Activated CD4-positive, alpha-beta T cell treated with anti-CD3 and anti-CD28 coated beads, Interleukin-2, amount 50 U/mL, for 24 hours (primary cell): ENCODE measurements at places on chromosomes 2 and 18.

DNA sequence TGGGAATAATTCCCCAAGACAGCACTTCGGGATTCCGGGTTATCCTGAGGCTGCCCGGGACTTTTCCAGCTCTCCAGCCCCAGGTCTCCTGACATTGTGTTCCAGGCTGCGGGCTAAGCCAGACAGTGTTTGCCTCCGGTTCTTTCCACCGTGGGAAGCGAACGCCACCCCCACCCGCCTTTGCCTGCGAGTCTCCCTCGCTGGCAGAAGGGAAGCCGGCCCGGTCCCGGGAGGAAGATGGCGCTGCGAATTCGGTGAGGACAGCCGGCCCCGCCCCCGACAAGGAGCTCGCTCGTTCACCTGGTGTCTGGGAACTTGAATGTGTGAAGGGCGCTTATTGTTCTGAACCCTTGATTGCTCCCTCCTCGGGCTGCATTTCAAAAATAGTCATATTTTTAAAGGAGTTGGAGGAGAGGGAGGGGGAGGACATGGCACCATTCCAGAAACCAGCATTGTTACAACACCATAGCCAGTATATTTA lies 2.9 kb downstream of the LRATD1 start:
- DNase-seq = no peak

DNA sequence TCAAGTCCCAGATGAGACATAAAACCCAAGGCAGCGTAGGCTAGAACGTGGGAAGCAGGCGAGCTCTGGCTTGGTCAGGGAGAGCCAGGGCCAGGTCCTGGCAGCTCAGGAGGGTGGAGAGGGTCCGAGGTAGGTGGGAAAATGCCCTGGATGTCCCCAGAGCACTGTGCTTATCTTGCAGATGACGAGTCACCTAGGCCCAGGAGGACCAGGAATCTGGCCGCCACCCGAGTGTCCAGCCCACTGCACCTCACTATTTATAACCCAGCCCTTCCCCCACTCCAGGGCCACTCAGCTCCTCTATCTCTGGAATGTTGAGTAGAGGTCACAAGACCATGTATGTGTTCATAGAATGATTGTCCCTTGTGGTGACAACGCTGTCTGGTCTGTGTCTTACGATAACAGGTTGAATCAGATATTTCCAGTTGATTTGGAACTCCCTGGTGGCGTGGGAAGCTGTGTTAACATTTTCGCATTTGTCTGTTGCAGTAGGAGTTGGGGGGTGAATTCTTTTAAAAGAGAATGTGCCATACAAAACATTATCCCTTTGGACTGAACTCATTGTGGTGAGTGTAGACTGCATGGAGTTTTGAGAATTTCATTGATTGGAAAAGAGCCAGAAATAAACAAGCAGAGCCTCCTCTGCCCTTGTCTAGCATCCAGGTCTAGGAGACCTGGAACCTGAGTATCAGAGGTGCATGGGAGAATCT lies 47.5 kb downstream of the EMILIN2 start:
- DNase-seq = no peak

- no peak for DNase-seq
These were observed 328.4 kb downstream of the DYSF start for GRCh38 chr2:71781695-71782228.

- DNase-seq = no peak
These were observed 100.2 kb downstream of the TNS1 start for GRCh38 chr2:217902379-217903141.

DNA sequence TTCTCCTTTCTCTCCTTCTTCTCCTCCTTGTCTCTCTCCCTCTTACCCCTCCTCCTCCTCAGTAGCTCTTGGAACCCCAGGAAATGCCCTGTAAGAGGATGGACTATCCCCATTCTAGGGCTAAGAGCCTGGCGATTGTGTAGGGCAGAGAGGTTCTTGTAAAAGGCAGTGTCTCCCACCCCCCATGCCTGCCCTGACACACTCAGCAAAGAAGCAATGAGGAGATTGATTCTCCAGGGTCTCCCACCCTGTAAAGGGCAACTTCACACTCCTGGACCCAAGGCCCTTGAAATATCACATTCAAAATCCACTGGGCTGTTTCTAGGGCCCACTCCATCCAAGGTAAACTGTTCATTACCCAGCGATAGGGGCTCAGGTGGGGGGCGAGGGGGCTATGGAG lies 144.1 kb downstream of the INSIG2 start:
- DNase-seq = no peak

DNA sequence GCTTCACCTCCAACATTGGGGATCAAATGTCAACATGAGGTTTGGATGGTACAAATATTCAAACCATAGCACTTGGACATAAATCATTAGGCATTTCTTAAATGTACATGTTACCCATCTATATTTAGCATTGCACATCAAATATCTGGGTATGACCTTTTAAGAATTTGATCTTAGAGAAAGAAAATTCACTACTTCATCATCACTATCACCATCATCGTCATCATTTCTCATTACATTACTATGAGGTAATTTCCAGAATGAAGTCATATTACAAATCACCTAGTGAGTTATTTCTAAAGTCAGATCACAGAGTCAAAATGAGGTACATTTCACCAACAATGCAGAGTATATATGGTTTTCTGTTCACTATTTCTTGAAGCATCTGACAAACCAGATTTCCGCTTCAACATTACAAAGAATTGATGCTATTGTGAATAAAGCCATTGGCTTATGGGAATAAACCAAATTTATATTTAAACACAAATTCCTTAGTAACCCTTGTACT lies 356.4 kb upstream of the GYPC start:
- DNase-seq = no peak

GRCh38 chr2:142724186-142724585 lies 153.3 kb upstream of the KYNU start:
- no peak for DNase-seq

DNA sequence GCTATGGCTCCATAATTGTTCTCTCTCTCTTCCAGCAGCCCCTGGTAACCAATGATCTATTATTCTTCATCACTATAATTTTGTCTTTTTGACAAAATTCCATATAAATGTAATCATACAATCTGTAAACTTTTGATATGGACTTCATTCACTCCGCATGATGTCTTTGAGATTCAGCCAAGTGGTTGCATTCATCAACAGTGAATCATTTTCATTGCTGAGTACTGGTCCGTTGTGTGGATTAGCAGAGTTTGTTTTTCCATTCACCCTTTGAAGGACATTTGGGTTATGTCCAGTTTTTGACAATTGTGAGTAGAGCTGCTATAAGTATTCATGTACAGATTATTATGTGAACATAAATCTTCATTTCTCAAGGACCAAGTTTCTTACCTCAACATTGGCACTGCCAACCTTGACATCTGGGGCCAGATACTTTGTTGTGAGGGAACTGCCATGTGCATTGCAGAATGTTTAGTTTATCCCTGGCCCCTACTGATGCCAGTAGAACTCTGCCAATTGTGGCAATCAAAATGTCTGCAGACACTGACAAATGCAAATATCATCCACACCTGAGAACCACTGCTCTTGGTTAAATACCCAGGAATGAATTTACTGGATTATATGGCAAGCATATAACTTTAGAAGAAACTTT lies 48.4 kb upstream of the BCL2L11 start:
- no peak for DNase-seq

GRCh38 chr2:99707592-99707991 lies 217.8 kb upstream of the REV1 start:
- DNase-seq = no peak

- no peak for DNase-seq
These were observed 52.6 kb downstream of the TACR1 start for GRCh38 chr2:75146606-75147332.

DNA sequence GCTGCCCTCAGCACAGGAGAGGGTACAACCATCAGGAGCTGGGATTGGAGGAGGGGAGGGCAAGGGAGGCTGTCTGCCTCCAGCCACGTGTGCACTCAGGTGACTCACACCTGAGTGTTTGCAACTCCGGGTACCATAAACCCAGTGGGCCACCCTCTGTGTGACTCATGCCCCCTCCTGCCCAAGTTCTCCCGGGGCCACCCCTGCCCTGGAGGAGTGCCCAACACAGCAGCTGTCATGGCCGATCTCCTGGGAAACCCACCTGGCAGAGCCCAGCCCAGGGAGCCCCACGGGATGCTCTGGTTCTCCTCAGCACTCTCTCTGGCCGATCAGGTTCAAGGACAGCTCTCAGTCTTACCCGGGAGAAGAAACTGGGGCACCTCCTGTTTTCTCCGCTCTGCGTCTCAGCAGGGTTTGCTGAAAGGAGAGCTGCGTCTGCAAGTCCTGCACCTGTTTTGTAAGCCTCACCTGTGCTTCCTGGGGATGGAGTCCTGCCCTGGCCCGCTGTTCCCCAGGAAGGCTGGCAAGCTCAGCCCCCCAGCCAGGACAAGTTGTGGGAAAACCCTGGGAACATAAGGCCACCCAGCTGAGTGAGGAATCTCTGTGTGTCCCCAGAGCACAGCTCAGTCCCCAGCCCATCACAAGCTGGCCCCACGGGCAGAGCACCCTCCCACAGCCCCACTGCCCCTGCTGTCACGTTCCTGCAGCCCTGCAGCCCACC lies 44.0 kb upstream of the UBE2F start:
- DNase-seq = no peak

- no peak for DNase-seq
These were observed 91.8 kb downstream of the CABLES1 start for GRCh38 chr18:23226930-23227725.

DNA sequence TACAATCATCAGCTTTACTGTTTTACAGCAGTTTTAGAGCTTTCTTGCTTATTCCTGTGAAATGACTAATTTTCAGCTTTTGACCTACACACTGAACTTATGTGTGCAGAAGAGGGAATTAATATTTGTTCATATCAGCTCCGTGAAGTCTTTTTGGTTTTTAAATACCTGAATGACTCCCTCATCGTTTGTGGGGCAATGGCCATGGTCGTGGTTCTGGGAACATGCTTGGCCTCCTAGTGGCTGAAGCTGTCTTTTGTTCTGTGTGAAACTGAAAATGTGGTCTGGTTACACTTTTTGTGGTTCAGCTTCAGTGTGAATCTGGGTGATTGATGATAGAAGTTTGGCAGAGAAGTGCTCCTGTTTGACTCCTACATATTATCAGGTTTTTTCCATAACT lies 408.1 kb downstream of the THSD7B start:
- no peak for DNase-seq

DNA sequence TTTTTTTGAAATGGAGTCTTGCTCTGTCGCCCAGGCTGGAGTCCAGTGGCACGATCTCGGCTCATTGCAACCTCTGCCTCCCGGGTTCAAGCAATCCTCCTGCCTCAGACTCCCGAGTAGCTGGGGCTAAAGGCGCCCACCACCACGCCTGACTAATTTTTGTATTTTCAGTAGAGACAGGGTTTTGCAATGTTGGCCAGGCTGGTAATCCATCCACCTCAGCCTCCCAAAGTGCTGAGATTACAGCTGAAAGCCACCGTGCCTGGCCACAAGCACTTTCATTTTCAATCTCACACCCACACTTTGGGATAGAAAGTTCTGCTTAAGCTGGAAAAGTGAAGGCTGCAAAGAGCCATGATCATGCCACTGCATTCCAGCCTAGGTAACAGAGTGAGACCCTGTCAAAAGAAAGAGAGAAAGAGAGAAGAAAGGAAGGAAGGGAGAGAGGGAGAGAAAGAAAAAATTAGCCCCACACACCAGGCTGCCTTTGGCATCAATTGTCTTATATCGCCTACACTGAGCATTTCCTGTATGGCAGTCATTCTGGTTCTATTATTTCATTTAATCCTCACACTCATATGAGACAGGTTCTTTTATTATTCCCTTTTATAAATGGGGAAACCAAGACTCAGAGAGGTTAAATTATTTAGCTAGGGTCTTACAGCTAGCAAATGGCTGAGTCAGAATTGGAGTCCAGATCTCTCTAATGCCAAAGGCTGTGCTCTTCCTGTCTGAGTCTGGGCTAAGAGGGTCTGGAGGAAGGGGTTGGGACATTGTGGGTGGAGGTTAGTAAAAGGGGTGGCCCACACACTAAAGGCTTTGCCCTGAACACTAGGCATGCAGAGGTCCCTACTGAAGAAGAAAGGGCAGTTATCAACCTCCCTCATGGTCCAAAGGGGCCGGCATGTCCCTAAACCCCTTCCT lies 37.9 kb upstream of the PKDCC start:
- no peak for DNase-seq

DNA sequence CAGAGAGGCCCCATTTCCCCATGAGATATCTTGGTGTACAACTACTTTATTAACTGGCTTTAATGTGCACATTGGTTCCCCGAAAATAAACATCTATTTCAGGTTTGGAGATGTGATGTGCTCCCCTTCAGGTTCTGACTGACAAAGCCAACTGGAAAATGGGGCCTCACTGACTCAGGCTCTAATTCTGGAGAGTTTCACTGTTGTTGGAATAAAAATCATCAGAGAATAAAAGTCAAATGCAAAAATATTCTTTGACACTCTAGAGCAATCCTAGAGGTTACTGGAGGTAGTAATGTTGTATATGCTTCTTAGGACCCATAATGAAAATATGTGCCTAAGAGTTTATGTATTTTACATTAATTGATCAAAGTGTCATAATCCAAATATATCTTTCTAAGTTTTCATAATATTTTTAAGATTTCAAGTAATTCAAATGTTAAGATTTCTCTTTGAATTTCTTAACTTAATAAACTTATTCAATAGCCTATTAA lies 189.9 kb upstream of the COL3A1 start:
- DNase-seq = no peak
